ENCODE measurements at places on chromosomes 2 and 18.

DNA sequence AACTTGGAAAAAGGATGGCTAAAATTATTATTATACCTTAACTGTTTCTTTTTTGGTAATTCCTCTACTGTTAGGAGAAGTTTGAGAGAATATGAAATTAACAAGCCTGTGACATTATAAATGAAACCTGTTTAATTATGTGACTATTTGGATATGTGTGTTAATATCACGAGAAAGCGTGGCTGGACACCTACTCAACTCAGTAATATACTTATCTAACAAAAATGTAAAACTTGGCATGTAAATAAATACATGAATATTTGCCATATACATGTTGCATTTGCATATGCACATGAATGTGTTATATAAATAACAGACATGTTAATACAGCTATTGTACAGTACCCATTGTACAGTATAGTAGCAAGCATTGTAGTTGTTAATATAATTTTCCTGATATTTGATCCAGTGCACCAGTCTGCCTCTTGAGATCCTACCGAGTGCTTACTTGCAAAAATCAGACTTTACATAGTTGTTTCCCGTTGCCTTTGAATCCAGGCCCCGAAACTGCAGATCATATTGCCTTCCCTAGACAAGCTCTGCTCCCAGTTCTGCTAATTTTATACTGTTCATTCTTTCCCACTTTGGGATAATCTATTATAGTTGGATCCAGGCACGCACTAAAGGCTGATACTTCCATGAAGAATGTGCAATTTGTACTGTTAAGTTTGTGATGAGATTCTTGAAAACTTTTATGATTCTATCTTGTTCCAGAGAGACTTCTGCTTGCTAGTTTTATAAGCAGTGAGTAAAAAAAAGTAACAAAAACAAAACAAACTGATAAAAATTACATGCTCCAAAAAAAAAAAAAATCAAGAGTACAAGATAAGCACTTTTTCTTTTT is 395.6 kb downstream of the ARHGAP15 start:
- DNase-seq: no peak

GRCh38 chr2:232367591-232368233 is 10.8 kb upstream of the ALPP start:
- no peak for DNase-seq

DNA sequence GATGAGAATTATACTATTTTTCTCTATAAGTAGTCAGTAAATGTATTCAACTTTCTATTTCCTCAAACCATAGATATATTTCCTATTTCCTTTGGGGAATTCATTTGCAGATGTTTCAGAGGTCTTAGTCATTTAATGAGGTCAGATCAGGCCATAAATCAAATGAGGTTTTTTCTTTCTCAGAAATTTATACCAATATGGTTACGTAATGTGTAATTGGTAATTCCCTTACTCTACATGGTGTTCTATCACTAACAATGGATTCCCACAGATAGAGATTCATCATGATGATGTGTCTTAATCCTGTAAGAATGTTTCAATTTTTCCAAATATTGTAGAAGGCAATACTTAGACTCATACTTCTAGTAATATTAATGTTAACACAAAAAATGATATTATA is 108.0 kb downstream of the DPP4 start:
- DNase-seq: no peak

- no peak for DNase-seq
Measured at GRCh38 chr2:64067326-64067725, 48.1 kb upstream of the VPS54 start.

GRCh38 chr2:207869784-207870778 is 100.4 kb upstream of the FZD5 start:
- DNase-seq: no peak

All from amniotic stem cell (primary cell).